ENCODE measurements at places on chromosomes 6 and 20.

DNA sequence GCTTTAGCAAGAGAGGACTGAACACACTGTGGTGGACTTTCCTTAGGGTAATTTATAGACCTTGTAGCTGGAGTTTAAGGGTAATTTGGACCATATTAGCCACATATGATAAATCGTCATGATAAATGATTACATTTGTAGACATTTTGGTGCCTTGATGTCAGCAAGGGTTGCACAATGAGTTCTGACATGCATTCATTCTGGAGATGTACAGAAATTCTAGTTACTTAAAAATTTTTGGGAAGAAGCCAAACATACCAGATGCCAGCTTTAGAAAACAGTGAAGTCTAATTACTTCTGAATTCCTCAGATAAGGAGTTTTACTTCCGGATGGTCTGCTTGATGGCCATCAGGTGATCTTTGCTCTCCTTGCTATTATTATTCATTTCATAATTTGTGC, 653.1 kb downstream of the TBC1D32 start:
- no peak for DNase-seq

DNA sequence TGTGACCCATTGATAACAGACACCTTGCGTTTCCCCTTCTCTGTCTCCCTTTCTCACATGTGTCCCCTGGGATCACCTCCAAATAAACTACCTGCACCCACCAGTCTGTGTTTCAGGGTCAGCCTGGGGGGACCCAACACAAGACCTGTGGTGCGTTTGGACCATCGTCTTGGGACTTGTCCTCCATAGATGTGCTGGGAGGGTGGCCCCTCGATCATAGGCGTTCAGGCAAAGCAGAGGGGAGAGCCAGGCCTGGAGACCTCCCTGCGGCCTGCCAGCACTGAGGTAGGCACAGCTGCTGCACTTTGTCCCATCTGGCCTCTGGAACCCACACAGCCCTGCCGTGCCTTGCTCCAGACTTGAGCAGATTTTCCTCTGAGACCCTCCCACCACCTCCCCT, 18.1 kb downstream of the CST9 start:
- DNase-seq: no peak

DNA sequence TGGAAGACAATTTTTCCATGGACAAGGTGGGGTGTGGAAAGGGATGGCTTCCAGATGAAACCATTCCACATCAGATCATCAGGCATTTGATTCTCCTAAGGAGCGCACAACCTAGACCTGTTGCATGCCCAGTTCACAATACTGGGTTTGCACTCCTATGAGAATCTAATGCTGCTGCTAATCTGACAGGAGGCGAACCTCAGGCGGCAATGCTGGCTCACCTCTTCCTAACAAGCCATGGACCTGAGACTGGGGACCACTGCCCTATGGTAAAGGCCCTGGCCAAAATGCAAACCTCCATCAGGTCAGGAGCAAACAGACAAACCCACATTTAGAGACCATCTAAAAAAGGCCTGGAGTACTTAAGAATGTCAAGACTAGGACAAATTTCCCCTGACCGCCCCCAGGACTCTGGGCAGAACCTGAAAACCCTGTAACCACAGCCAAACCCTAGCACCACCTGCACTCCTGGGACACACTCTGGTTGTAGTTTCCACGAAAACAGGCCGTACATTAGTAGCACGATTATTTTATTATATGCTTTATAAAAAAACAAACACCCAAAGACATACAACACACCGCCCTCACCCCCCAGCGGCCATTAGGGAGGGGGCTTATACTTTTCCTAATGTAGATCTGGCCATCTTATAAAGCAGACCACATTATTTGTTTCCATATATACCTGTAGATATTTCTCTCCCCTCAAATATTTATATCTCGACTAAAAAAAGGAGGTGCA, 27.3 kb downstream of the SNX5 start:
- no peak for DNase-seq

DNA sequence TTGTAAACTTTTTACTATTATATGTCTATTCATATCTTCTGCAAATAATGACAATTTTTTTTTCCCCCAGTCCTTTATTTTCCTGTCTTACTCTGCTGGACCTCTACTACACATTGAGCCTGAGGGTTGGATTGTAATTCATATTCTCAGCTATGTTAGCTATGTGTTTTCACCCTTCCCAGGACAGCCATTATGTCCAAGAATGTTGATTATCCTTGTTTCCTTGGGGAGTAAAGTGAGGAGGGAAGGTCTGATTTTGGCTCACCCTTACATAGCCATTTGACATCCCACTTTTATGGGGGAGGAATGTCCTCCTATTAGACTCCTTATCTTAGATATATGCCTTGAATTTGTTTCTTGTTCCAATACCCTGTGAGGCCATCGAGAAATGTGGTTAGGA, 17.6 kb upstream of the TBC1D32 start:
- DNase-seq: no peak

DNA sequence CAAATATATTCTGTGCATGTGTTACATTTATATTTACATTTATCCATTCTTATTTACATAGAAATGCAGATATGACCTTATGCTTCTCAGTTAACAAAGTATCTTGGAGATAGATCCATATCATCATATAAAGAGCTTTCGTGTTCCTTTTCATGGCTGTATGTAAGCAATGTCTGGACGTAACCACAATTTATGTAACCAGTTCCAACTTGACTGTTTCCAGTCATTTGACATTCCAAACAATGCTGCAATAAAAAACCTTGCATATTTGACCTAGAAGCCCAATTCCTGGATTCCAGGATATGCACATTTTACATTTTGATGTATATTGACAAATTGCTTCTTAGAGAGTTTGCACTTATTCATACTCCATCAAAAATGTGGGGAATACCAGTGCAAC, 113.7 kb upstream of the F13A1 start:
- no peak for DNase-seq

DNA sequence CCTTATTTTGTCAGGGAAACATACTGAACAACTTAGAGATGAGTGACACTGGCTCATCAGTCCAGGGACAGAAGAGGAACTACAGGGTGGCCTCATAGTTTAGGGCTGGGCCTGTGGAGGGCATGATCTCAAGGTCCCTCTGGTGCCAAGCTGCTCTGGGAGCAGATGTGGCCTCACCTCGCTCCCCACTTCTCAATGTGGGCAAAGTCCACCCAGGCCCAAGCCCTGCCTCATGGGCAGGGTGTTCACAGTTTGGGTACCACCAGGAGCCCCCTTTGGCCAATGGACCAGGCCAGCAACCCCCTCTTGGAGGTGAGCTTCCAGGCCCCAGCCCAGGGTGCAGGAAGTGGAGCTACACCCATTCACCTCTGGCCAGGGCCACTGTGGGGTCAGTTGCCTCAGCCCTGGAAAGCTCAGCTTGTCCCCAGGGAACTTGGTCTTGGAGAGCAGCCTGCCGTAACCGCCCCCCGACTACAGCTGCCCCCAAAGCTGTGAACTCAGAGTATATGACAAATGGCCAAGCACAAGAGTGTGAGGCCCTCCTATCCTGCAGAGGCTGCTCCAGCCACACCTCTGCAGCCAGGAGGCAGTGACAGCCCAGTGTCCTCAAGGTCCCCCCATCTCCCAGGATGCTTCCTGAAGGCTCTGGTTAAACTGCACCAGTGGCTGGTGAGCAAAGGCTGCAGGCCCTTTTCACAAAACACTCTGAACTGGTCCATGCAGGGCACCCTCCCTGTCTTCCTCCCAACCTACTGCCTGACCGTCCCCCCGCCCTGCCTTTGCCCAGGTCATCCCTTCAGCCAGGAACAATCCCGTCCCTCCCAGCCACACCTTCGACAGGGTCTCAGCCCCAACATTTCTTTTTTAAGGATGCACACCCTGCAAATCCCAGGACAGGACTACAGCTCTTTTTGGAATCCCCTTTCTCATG, 3.6 kb downstream of the ADISSP start:
- no peak for DNase-seq

GRCh38 chr20:14434384-14435136, 97.1 kb upstream of the FLRT3 start:
- DNase-seq: no peak

- DNase-seq: no peak
These were observed 43.8 kb upstream of the HIVEP1 start for GRCh38 chr6:11968241-11968806.

- DNase-seq: no peak
These were observed 29.5 kb downstream of the GHRH start for GRCh38 chr20:37231947-37232630.

- no peak for DNase-seq
These were observed 47.0 kb downstream of the CDH4 start for GRCh38 chr20:61299104-61299503.

Data from midbrain (tissue), 1 donor.